Activated T-helper 1 cell treated with anti-CD3 and anti-CD28 coated beads, Interleukin-2, amount 50 U/mL, for 16 hours (primary cell): ENCODE measurements at places on chromosomes 5 and 9.

GRCh38 chr9:2583308-2584013, 38.1 kb upstream of the VLDLR start:
- DNase-seq = no peak

DNA sequence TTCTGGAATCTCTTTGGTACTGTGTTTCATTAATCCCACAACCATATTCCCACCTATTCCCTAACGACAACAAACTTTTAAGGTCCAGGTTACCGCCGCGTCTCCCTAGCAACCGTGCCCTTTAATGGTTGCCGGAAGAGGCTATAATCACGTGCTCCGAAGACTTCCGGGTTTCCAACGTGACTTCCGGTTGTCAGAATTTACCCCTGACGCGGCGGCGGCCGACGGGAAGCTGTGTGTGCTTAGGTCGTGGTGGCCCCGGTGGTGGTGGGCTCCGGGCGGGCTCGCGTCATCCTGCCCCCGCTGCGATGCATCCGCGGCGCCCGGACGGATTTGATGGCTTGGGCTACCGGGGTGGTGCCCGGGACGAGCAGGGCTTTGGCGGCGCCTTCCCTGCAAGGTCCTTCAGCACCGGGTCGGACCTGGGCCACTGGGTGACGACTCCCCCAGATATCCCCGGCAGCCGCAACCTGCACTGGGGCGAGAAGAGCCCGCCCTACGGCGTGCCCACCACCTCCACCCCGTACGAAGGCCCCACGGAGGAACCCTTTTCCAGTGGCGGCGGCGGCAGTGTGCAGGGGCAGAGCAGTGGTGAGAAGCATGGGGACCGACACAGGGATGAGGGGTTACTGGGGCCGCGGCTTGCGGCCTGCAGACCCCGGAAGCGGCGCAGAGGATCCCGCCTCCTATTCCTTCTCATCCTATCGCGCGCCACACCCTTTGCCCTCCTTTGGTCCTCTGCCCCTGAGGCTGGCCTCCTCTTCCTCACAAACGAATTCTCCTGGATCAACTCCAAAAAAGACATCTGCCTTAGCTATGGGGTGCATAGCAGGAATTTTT, at the start of gene SLC25A46:
SLC25A46 (plus strand) TSS at position 196 of the 840 bp plus-strand sequence; CDS start at position 309, 113 bp downstream.
- peak; percentile 78 for DNase-seq

DNA sequence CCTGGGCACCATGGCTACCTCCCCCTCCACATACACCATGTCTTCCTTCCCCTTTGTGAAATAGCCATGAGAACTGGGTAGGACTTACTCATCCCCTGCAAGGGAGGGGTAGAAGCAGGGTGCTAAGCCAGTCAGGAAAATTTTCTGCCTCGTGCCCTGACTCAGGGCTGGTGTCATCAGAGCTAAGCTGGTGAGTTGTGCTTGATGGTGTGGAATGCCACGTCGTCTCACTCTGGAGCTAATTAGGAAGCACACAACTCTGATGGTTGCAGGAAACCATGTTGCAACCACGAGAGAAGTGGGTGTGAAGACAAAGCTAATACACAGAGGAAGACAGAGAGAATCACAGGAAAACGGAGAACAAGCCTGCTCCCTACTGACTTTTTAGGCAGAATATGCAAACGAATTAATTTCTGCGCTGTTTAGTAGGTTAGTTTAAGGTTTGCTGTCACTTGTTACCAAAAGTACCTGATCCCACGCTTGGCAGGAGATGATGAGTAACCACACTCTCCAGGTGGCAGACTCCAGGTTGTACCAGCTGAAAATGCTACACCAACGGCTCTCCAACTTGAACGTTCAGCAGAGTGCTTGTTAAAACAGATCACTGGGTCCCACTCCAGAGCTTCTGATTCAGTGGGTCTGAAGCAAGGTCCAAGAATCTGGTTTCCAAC, 54.5 kb downstream of the STK10 start:
- peak; percentile 37 for DNase-seq

DNA sequence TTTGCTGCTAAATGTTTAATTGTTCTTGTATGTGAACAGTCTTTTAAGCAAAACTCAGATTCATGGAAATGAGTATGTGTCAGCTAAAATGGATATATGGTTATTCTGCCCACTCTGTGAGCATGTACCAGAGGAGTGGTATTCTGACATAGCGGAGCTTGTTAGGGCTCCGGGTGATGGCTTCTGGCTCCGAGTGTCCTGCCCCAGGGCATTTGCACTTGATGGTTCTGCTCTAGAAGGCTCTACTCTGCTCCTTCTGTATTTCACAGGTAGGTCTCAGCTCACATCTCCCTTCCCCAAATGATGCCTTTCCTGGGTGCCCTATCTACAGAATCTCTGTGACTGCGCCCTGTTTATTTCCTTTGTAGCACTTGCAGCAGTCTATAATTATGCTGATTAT, 113.3 kb downstream of the ARHGAP26 start:
- DNase-seq = no peak

DNA sequence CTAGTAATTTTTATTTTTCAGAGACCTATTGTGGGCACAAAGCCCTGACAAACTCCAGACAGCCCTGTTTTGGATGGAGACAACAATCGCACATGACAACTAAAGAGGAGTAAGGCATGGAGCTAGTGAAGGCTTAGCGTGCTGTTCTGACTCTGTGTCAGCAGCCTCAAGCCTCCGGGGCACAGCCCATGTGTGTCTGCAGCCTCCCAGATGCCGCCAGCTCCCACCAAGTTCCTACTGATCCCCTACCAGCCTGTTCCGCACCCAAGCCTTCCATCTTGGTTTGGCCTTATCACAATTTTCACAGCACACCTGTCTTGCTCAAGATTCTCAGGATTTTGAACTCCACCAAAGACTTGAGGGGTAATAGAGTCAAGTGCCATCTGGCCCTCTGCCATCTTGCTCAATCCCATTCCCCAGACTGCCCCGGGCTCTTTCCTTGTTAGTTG, 70.3 kb upstream of the SH3PXD2B start:
- no peak for DNase-seq

GRCh38 chr5:52497133-52497693, 290.5 kb upstream of the ITGA1 start:
- no peak for DNase-seq

DNA sequence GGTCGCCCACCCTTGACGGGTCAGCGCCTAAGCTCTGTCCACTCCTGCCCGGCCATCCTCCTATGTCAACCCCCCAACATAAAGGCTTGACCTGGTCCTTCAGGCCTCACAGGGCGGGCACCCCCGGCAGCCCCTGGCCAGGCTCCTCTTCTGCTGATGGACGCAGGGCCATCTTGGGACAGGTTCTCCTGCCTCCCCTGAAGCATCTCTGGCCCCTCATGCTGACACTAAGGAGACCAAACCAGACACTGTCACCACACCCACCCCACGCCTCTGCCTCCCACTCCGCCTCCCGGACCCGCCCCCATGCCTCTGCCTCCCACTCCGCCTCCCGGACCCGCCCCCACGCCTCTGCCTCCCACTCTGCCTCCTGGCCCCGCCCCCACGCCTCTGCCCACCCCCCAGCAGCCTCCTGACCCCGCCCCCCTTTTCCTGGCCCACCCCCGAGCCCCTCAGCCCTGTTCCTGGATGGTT, 6.8 kb downstream of the OBP2A start:
- no peak for DNase-seq

DNA sequence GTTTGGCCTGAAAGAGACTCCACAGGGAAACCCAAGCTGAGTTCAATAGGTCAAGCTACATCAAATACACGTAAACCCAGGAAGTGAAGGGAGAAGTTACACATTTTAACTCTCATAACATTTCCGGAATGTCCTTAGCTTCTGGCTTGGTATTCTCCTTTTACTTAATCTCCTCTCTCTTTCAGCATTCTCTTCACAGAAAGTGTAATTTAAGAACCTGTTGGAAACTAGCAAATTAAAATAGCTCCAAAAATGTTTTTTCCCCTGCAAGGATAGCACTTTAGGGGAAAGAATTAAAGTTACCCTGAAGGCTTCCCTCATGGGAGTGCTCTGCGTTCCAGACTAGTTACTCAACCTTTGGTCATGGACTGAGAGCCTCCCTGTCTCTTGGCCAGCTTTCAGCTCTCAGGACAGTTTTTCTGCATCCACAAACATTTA, 292.7 kb upstream of the TARS1 start:
- DNase-seq = no peak

- DNase-seq = no peak
These were observed 631.8 kb downstream of the ELAVL2 start for GRCh38 chr9:23194281-23194680.

GRCh38 chr5:30981576-30981975, 211.9 kb upstream of the CDH6 start:
- no peak for DNase-seq

- no peak for DNase-seq
These were observed 37.0 kb downstream of the NACC2 start for GRCh38 chr9:136058084-136058483.

- no peak for DNase-seq
These were observed 22.7 kb upstream of the LECT2 start for GRCh38 chr5:135977375-135977928.

GRCh38 chr9:19145881-19146280, 18.6 kb upstream of the PLIN2 start:
- DNase-seq = no peak

DNA sequence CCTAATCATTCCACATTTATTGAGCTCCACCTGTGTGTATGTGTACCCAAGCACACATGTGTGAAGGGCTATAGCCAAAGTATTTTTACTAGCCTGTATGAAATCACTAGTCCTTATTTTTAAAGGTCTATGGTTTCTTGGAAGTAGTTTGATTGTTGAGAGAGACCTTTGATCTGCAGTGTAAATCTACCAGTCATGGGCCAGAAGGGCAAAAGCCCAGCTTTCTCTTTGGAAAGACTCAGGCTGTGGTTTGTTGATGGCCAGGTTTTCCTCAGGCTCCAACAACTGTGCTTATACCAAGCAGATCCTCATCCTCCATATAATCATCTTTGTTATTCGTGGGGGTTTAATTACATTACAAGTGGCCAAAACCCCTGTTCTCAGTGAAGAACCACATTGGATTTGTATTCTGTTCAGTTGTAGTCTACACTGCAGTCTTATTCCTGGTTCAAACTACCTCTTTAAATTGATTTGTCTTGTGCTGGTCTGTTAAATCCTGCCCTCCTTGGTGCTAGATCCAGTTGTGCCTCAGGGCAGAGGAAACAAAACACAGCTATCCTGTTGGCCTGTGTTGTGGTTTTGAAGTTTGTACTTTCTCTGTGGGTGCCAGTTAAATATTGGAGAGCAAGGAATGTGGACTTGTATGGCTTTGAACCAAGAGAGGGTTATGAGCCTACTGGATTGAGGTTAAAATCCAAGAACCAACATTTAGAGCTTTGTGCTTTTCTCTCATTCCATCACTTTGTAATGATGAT, 13.3 kb downstream of the CDC26 start:
- no peak for DNase-seq

GRCh38 chr9:93829271-93830011, 125.7 kb downstream of the BARX1 start:
- no peak for DNase-seq

- no peak for DNase-seq
These were observed 4.5 kb upstream of the ANGPTL2 start for GRCh38 chr9:127126971-127127370.

DNA sequence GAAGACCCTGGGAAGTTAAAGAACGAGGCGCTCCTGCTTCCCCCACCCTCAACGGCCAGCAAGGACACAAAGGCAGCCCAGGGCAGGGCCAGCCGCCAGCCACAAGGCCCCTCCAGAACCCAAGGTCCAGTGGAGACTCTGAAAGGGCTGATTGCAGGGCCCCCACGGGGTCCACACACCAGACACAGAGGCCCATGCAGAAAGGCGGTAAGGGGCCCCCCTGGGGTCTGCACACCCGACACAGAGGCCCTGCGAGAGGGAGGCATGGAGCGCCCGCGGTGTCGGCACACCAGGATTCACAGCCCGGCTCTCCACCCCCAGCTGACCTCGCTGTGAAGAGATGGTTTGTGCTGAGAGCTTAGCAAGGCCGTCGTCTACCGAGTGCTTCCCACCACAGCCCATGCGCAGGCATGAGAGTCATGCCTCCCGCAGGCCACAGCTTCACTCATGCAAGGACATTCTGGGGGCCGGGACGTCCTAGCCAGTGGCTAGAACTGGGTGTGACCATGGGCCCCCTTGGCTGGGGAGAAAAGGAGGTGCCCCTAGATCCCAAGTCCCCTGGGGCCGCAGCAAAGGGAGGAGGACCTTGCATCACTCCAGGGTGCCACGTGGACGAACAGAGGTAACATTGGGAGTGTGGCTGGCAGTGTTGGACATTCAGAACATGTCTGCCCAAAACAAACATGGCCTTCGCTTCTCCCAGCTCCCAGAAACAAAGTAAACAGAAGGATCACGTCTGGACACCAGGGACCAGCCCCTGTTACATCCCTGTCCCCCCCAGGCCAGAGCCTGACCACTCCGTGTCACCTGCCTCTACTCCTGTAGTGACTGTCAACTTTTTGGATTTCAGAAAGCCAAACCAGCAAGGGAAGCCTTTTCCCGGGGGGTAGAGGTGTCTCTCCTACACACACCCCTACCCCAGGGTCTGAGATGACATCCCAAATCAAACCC, 9.8 kb downstream of the BRD3 start:
- no peak for DNase-seq

- no peak for DNase-seq
These were observed 378.0 kb downstream of the YTHDC2 start for GRCh38 chr5:113891491-113891890.

- DNase-seq = no peak
These were observed 4.9 kb upstream of the RAPGEF1 start for GRCh38 chr9:131744720-131745201.

DNA sequence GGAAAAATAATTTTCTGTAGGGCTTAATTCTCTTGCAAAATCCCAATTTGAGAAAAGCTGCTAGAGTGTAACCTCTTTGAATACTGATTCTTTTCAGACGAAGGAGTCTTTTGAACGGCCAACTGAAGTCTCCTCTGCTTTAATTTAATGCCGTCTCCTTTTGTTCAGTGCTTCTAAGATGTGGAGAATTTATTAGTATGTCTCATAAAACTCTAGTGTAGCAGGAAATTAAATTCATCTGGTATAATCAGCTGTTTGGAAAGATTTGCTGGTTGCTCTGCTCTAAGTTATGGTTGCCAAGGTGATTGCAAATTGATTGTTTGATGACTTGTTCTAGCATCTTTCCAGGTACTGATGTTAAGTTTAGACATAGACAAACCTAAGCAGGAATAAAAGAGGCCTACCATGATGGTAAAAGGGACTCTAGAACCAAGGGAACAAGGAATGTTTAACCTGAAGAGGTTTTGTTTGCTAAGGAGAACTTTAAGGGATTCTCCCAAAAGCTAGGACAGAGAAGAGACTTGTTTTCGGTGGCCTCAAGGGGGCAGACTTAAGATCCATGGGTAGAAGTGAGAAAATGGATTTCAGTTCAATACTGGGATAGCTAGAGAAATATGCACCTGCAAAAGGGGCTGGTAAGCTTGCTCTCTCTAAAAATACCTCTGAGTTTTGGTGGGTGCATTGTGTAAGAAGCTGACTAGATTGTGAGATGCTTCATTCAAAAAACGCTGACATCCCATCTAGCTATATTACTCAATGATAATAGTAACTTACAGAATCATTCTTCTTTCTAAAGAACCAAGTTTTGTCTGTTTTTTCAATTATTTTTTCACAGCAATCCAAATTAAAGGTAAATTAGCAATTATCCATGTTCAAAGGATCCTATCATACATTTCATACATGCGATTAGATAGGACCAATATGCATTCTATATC, 5.7 kb upstream of the ADRB2 start:
- no peak for DNase-seq

- DNase-seq = no peak
These were observed 180.4 kb upstream of the ACTBL2 start for GRCh38 chr5:57662991-57663390.

- no peak for DNase-seq
These were observed 377.4 kb downstream of the PTPRD start for GRCh38 chr9:10235376-10235775.

- no peak for DNase-seq
These were observed 55.1 kb upstream of the OTULINL start for GRCh38 chr5:14526493-14526892.

GRCh38 chr5:149391524-149391923, 12.4 kb upstream of the IL17B start:
- DNase-seq = no peak
